ENCODE measurements at places on chromosomes 5 and 9. TPM values are rescaled to one million over a fixed set of nuclear protein-coding genes. Genes with fewer than 3 reads are reported as not detected.

DNA sequence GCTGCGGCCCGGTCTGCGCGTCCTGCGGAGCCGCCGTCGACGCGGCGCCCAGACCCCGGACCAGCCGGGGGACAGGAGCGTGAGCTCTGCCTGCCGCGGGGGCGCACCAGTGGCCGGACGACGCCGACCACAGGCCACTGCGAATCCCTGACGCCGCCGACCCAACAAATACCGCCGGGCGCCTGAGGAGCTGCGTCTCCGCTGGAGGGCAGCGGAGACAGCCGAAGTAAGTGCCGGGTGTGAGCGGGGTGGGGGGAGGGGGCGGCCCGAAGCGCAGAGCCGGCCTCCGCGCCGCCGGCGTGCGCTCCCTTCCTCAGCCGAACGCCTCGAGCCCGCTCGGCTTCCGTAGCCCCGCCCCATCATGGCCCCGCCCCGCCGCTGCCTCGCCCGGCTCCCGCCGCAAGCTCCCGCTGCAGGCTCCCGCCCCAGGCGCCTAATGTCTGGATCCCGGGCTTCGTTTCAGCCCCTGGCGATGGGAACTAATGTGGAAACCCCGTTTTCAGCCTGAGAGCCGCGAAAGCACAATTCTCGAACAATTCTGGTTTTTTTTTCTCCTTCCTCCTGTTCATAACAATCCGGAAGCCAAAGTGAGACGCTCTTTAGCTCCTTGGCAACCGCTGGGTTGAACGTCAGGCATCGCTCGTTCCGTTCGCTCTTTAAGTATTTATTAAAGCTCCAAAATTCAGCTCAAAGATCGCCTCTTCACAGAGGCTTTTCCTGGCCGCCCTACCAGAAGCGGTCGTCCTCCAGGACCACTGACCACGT lies at the start of gene RFK:
Gene RFK, minus strand, starts transcription at position 232 of the 765 bp plus-strand sequence. CDS start 255 bp downstream, outside the sequence.
- no peaks in the 10 kb centered on the region for H3K4me1 ChIP-seq
- H3K4me3 ChIP-seq, result peak within 1 kb of the TSS; percentile 96
- no peaks in the 10 kb centered on the region for H3K27me3 ChIP-seq
- peak within 1 kb of the TSS; percentile 90 for H3K27ac ChIP-seq
- no peaks in the 10 kb centered on the region for H3K36me3 ChIP-seq

GRCh38 chr9:78297672-78297961 lies 692 bp downstream of the PSAT1 start:
- peaks cover 7% of the 10 kb centered on the region for H3K27me3 ChIP-seq
- peak overlapping the region; percentile 91 for H3K27ac ChIP-seq
- peak overlapping the region; percentile 97 for H3K4me3 ChIP-seq
- H3K36me3 ChIP-seq, result no peaks in the 10 kb centered on the region
- peaks cover 13% of the 10 kb centered on the region for H3K4me1 ChIP-seq

GRCh38 chr9:35847792-35848572 lies 19.0 kb downstream of the TMEM8B start:
- peaks cover 6% of the 10 kb centered on the region for H3K27me3 ChIP-seq
- H3K4me3 ChIP-seq, result no peak overlapping the region
- no peak for DNase-seq
- no peak overlapping the region for H3K27ac ChIP-seq
- peaks cover 17% of the 10 kb centered on the region for H3K4me1 ChIP-seq

GRCh38 chr5:94632024-94632423 lies 13.6 kb downstream of the SLF1 start:
- H3K4me1 ChIP-seq, result no peaks in the 10 kb centered on the region
- no peaks in the 10 kb centered on the region for H3K27me3 ChIP-seq
- no peak overlapping the region for H3K27ac ChIP-seq
- DNase-seq, result no peak
- no peak overlapping the region for H3K4me3 ChIP-seq

- H3K36me3 ChIP-seq, result no peaks in the 10 kb centered on the region
- no peak overlapping the region for H3K4me3 ChIP-seq
- H3K27ac ChIP-seq, result no peak overlapping the region
- no peaks in the 10 kb centered on the region for H3K27me3 ChIP-seq
- H3K4me1 ChIP-seq, result no peaks in the 10 kb centered on the region
- DNase-seq, result no peak
Measured at GRCh38 chr9:10855847-10856246, 243.0 kb upstream of the PTPRD start.

- H3K27me3 ChIP-seq, result no peaks in the 10 kb centered on the region
- H3K4me3 ChIP-seq, result no peak overlapping the region
- no peaks in the 10 kb centered on the region for H3K4me1 ChIP-seq
- no peaks in the 10 kb centered on the region for H3K36me3 ChIP-seq
- no peak for DNase-seq
Measured at GRCh38 chr5:52743529-52743928, 44.2 kb upstream of the ITGA1 start.

GRCh38 chr5:131147258-131147657 lies 17.8 kb downstream of the HINT1 start:
- no peaks in the 10 kb centered on the region for H3K27me3 ChIP-seq
- no peaks in the 10 kb centered on the region for H3K36me3 ChIP-seq
- H3K4me3 ChIP-seq, result no peak overlapping the region
- no peaks in the 10 kb centered on the region for H3K4me1 ChIP-seq

DNA sequence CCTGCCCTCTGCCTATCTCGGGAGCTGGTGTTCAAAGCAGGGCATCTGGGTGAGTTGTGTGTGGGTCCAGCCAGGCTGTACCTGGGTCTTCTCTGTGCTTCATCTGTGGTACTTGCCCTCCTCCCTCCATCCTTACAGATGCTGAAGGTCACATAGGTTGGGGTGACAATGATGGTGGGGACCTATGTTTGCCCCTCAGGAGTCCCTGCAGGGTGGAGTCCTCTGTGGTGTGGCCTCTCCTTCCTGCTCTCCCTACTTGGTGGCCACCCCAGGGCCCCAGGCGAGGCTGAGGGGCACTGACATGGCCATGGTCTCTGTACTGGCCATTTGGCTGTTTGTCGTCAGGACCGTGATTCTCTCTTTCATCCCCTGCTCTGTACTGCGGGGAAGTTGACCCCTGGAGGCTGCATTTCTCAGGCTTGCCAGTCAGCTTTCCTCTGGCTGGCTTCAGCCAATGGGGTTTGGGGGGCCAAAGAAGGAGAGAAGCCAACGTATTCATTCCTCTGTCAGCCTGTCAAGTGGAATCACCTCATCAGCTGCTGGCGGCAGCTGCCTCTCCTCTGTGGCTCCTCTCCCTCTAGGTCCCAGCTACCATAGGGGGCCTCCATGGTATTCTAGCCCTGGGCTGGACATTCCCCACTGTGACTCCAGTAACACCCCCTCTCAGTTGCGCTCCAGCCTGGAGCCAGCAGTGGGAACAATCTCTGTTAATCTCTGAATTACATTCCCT lies 4.6 kb downstream of the DCANP1 start:
- peaks cover 19% of the 10 kb centered on the region for H3K4me1 ChIP-seq
- no peak overlapping the region for H3K4me3 ChIP-seq
- DNase-seq, result no peak
- H3K36me3 ChIP-seq, result no peaks in the 10 kb centered on the region

DNA sequence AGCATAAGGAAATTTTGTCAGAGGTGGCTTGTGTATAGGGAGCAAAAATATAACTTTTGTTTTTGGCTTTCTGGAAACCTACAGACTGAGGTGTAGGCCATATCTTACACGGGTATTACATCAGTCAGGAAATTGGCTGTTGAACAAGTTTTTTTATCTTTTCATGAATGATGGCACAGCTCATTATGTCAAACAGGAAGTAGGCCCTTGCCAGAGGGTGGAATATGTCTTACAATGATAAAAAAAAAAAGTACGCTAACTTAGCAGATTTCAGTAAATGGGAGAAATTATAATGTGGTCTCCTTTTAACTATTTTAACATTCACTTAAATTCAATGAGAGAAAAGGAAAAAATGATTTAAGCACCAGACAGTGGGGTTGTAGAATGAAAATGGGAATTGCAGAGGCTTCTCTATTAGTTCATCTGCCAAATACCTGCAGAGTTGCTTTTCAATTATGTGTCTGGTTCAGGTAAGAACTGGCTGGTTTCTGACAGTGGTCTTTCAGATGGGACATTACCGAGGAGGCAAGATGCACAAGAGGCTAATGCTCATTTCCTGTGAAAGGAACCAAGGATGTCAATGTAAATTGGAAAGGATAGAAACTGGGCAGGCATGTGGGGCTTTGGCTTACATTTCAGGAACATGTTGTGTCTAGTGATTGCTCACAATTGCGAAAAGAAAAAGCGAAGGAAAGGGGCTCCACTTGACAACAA lies 169.9 kb downstream of the NNT start:
- peaks cover 3% of the 10 kb centered on the region for H3K4me1 ChIP-seq
- DNase-seq, result no peak
- no peaks in the 10 kb centered on the region for H3K36me3 ChIP-seq

GRCh38 chr5:143168921-143169810 lies 234.3 kb downstream of the NR3C1 start:
- H3K27me3 ChIP-seq, result peaks cover 4% of the 10 kb centered on the region
- H3K27ac ChIP-seq, result no peak overlapping the region
- peaks cover 10% of the 10 kb centered on the region for H3K4me1 ChIP-seq
- no peak for DNase-seq
- no peak overlapping the region for H3K4me3 ChIP-seq

- no peaks in the 10 kb centered on the region for H3K4me1 ChIP-seq
- no peak overlapping the region for H3K4me3 ChIP-seq
- no peak for DNase-seq
- no peak overlapping the region for H3K27ac ChIP-seq
Measured at GRCh38 chr5:136682986-136683385, 317.6 kb upstream of the TRPC7 start.

DNA sequence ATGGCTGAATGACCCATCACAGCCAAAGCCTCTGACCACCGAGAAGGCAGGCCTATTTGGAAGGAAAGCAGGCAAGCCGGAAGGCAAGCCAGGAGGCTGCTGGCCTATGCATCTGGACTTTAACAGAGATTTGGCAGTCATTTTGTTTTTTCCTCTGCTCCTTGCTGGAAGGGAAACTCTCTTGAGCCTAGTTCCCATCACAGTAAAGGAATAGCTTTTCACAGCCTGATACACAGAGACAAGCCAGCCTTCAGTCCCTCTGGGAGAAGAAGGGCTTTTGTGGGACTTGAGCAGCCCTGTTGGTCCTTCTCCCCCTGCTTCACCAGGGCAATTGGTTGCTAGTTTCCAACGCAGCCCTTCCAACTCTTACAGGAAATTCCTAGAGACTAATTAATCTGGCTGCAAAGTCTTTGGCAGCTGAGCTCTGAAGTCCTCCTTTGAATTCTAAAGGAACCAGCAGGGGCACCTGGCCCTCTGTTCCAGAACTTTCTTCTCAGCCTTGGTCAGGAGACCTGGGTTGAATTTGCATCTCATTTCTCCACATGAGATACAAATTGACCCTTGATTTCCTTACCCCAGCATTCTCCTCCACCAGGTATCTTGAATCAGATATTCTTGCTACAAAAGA lies 157.3 kb upstream of the EPB41L4A start:
- peaks cover 2% of the 10 kb centered on the region for H3K27me3 ChIP-seq
- H3K4me3 ChIP-seq, result no peak overlapping the region
- no peak overlapping the region for H3K27ac ChIP-seq
- no peaks in the 10 kb centered on the region for H3K36me3 ChIP-seq
- H3K4me1 ChIP-seq, result no peaks in the 10 kb centered on the region
- DNase-seq, result no peak

DNA sequence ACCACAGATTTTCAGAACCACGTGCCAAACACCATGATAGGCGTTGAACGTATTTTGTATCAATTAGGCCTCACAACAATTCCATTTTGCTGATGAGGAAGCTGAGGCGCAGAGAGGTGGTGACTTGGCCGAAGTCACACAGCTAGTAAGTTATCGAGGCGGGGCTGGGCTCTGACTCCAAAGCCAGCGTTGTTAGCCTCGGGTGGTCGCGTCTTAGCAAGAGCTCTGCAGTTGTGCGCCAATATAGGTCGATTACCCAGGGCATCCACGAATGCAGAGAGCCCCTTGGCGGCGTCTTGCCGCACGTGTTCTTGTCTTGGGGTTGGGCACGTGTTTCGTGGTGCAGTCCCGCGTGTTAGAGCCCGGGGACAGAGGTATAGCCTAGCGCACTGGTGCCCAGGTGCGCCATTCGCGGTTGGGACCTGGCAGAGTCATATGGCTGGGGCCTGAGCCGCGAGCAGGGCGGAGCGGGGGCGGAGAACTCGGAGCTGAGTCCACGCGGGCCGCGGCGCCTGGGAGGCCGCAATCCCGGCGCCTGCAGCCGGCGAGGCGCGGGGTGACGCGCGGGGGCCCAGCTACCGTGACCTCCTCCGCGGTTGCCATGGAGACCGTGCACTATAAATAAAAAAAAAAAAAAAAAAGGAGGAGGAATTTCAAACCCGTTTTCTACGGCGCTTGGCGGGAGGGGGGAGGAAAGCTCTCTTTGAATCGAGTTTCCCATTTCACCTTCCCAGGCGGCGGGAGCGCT lies 62.3 kb downstream of the CXXC5 start:
- no peaks in the 10 kb centered on the region for H3K36me3 ChIP-seq
- H3K27ac ChIP-seq, result peak overlapping the region; percentile 70
- peak overlapping the region; percentile 77 for H3K4me3 ChIP-seq
- H3K27me3 ChIP-seq, result peaks cover 13% of the 10 kb centered on the region
- peaks cover 19% of the 10 kb centered on the region for H3K4me1 ChIP-seq
- DNase-seq, result peak; percentile 58

- H3K4me1 ChIP-seq, result peaks cover 1% of the 10 kb centered on the region
- H3K27ac ChIP-seq, result no peak overlapping the region
- H3K36me3 ChIP-seq, result no peaks in the 10 kb centered on the region
- no peaks in the 10 kb centered on the region for H3K27me3 ChIP-seq
- no peak overlapping the region for H3K4me3 ChIP-seq
- DNase-seq, result no peak
Measured at GRCh38 chr5:53877243-53877642, 316.8 kb downstream of the NDUFS4 start.

- no peak for DNase-seq
- peak overlapping the region; percentile 75 for H3K4me3 ChIP-seq
- H3K4me1 ChIP-seq, result peaks cover 54% of the 10 kb centered on the region
- peaks cover 2% of the 10 kb centered on the region for H3K27me3 ChIP-seq
- H3K27ac ChIP-seq, result peak overlapping the region; percentile 80
- H3K36me3 ChIP-seq, result no peaks in the 10 kb centered on the region
Measured at GRCh38 chr5:116536316-116537083, 38.1 kb downstream of the SEMA6A start.

GAS1 gene
- total RNA-seq, result 6.1 TPM

ALDH1A1 gene
- total RNA-seq, result not detected

SLC24A2 gene
- 5.1 TPM for total RNA-seq

EQTN gene
- not detected for total RNA-seq

FOXD4L3 gene
- total RNA-seq, result 0.27 TPM

CHSY3 gene
- not detected for total RNA-seq

CTSL gene
- 28.7 TPM for total RNA-seq

SNX24 gene
- 21.8 TPM for total RNA-seq

SLIT3 gene
- total RNA-seq, result 11.5 TPM

MEIKIN gene
- not detected for total RNA-seq

ARHGEF39 gene
- total RNA-seq, result 2.6 TPM
